Stimulated activated CD4-positive, alpha-beta T cell treated with anti-CD3 and anti-CD28 coated beads, Interleukin-1b, Interleukin-23, amount 100 ng/mL, for 1 hour (primary cell): ENCODE measurements at places on chromosomes 13 and 19.

DNA sequence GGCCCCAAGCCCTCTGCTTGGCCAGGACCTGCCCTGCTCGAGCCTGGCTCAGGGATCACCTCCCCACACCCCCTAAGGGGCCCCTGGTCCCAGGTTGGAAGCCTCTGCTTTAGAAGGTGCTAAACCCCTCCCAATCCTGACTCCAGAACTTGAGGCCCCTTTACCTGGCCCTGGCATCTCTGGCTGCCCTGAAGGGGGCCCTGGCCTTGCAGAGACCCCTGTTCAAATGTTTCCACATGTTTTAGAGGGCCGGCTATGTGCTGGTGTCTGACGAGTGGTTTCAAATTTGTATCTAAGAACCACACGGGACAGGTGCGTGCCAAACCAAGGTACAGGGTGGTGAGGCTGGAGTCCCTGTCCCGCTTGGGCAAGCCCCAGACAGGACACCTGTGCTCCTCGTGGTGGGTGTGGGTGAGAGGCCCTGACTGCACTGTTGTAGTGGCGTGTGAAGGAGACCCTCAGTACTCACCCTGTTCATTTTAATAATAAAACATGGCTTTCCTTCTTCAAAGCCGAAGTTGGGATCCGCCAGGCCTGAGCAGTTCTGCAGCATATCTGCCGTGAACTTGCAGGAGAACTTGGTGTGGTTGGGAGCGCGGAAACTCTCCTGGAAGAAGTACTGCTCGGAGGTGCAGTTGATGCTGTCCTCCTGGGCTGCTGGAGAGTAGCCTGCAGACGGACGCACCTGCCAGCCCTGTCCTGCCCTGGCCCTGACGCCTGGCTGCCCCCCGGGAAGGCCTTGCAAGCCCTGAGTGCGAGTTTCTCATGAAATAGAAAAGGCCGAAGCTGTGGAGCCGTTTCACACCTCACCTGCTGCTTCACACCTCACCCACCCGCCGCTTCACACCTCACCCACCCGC, 5.4 kb downstream of the ATP4B start:
- no peak for DNase-seq

- DNase-seq, result no peak
Observed at GRCh38 chr13:54433493-54434206, 1405.0 kb downstream of the OLFM4 start.

DNA sequence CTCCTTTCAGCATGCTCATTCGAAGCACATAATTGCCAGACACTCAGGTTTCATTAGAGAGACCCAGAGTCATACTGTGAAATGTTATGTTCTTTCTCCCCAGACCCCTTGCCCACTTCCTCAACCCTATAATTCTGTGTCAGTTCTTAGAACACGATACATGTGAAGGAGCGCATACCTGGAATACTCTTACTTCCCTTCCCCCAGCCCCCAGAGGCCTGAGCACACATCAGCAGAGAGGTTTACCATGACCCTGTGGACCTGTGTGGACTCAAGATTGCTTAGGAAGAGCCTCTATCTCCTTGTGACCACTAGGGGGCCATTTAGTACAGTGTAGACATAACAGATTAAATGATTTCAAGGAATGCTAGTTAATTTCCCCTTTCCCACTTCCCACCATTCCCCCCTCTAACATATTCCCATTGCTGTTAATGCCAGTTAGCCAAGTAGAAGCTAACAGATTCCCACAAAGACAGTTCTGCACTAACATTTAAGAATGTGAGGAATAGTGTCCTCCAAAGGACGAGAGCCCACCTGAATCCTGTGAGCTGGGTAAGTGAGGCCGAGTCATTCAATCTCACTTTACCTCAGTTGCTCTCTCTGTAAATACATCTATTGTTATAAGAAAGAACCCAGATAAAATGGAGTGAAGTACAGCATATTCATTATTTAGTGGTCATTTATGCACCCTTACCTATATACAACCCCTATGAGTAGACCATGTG, 154.2 kb upstream of the MAB21L1 start:
- no peak for DNase-seq

- DNase-seq, result peak; percentile 96
Observed at GRCh38 chr19:4065430-4066175, 1.1 kb downstream of the ZBTB7A start.
